Brain (organoid and tissue), 16 donors: ENCODE measurements at places on chromosomes 5 and 9.

- DNase-seq: peak; percentile 42
Measured at GRCh38 chr9:107020040-107020530, 157.1 kb downstream of the ZNF462 start.

- DNase-seq: no peak
Measured at GRCh38 chr9:92564504-92564903, 28.7 kb upstream of the ECM2 start.

DNA sequence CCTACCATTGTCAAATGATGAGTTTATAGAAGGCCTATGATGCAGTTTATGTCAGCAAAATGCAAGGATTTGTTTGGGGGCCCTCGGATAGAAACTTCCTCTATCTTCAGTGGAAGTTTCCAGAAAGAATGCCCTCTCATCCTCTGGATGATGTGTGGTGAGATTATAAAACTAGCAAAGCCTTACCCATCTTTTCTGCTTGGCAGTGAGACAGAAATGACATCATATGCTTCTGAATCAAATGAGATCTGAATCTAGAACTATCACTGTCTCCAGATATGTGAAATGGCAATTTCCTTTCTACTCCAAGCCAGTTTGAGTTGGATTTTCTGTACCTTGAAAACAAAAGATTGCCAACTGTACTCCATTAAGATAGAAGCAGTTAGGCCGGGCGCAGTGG, 60.4 kb upstream of the CKMT2 start:
- DNase-seq: no peak

DNA sequence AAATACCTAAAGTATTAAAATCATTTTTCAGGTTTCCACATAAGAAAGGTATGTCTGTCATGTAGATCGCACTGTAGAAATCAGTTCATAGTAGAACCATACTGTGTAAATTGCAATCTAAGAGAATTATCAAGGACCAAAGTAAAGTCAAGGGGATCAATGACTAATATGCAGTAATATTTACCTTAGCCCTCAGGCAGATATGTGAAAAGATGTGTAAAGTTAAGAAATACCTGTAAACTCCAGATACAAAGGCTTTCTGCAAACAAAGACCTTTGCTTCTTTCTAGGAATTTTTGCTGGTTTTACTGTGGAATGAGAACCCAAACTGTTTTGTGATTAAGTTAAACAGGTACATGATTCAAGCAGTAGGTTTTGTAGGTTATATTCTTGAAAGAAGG, 11.6 kb downstream of the POLK start:
- no peak for DNase-seq

DNA sequence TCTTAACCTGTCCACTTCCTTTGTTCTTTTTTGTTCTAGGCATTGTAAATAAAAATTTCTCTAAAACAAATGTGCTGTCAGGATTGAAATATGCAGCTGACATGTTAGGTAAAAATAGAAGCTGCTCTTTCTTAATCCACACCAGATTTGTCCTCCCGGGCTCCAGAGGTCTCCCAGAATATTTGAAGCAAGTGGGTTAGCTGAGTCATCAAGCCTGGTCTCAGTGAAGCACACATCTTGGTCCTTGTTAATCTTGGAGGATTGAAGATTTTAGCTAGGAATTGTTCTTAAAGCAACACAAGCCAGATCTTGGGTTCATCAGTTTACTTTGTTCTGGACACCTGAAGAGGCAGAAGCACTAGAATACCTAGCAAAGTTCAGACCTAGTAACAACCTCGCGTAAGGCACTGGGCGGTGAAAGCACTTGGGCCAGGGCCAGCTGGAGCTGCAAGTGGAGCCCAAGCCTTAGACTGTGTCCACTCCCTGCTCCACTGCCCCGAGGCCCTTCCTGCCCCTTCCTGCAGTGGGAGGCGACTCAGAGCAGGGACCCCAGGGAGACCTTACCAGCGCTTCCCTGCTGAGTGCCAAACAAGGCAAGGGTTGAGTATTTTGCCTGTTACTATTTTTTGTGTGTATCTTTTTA, 36.5 kb downstream of the HABP4 start:
- no peak for DNase-seq

DNA sequence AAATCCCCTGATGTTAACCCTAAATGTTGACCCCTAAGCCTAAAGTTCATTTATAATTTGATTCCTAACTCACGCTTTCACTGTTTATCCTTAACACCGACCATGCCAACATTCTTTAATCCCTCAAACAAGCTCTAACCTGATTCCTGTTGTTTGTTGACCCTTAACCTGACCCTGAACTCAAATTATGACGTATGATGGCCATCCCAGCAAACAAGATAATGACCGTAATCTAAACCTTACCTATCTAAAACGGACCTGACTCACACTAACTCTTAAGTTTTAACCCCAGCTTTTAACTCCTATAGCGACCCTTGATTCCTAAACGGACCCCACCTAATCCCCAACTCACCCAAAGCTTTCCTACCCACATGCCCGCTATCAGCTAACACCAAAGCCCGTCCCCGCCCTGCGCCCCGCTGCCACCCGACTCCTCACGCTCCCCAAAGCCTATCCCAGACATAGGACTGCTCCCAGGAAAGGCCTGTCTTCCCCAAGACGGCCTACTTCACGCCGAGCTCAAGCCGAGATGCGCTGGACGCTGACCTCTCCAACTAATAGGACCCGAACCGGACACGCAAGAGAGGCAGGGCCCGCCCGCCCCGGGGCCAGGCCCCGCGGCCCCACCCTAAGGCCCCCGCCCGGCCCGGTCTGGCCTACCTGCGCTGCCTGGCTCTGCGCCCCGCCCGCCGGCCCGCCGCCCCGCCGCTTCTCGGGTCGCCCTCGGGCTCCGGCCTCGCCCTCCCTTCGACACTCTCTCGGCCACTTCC, 395 bp downstream of the TLN1 start:
- no peak for DNase-seq

DNA sequence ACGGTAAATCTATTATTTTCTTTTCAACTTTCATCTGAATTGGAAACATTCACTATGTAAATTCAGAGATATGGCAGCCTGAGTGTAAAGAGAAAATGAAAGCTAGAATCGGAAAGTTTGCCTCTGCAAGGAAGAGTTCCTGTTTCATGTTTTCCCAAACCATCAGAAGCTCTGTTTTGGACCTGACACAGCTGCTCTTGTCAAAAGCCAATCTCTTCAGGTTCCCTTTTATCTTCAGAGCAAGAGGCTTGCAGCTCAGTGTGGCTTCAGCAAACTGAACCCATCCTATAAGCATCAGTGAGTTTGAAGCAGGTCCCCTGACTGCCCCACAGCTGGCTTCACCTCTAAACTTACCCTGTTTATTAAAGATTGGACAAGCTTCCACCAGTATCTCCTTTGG, 1099.7 kb downstream of the DTWD2 start:
- no peak for DNase-seq

DNA sequence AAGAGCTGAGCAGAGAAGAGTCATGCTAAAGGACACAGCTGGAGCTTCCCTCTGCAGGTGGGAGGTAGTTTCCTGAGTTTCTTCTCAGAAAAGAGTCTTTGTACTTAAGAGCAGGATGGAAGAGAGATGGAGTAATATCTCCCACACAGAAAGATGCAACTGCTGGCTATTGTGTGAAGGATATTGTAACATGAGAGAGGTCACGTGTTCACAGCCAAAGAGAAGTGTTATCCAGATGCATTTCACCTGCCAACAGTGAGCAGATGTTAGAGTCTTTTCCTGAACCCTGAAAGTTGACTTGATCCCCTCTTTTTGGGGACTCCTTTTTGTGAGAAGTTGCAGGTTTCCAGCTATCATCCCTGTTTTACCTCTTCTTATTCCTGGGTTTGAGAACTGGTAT, 14.0 kb upstream of the TRIO start:
- DNase-seq: no peak
